DND-41 (cell line): ENCODE measurements at places on chromosomes 4 and X.

GRCh38 chr4:7771056-7771455 lies 168.6 kb downstream of the AFAP1 start:
- DNase-seq = no peak

GRCh38 chrX:96924581-96924980 lies 40.9 kb downstream of the RPA4 start:
- no peak for DNase-seq

DNA sequence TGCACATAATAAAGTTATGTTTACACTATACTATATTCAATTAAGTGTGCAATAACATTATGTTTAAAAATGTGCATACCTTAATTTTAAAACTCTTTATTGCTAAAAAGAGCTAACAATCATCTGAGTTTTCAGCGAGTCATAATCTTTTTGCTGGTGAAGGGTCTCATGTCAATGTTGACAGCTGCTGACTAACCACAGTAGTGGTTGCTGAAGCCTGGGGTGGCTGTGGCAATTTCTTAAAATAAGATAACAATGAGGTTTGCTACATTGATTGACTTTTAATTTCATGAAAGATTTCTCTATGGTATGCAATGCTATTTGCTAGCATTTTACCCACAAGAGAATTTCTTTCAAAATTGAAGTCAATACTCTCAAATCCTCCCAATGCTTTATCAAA lies 58.6 kb downstream of the C4orf46 start:
- no peak for DNase-seq

GRCh38 chr4:68184923-68185322 lies 55.3 kb upstream of the TMPRSS11F start:
- no peak for DNase-seq

DNA sequence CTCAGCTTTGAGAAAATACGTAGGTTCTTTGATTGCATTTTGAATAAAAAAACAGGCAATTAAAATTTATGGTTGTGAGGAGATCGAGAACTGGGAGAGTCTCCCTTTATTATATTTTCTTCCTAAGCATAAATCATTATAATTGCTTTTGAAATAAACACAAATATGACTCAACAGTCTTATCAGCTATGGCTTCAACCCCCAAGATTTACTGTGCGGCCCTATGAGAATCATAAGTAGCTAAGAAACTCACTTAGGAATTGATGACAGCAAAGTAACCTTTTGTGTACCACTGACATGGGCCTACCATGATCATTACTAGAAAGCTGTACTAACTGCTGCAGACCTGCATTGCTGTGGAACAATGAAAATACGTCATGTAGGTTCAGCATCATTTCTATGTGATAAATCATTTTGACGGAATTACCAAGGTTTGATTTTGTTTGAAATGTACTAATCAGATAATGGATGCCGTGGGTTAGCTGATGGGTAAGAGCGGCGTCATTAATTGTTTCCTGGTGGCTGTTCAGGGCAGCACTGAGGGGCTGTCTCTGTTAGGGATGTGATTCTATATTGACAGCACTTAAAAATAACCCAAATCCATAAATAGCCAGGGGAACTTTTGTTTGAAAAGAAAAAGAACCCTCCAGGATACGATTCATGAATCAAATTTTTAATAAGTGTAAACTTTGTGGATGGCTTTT lies 51.5 kb upstream of the GPRIN3 start:
- no peak for DNase-seq

DNA sequence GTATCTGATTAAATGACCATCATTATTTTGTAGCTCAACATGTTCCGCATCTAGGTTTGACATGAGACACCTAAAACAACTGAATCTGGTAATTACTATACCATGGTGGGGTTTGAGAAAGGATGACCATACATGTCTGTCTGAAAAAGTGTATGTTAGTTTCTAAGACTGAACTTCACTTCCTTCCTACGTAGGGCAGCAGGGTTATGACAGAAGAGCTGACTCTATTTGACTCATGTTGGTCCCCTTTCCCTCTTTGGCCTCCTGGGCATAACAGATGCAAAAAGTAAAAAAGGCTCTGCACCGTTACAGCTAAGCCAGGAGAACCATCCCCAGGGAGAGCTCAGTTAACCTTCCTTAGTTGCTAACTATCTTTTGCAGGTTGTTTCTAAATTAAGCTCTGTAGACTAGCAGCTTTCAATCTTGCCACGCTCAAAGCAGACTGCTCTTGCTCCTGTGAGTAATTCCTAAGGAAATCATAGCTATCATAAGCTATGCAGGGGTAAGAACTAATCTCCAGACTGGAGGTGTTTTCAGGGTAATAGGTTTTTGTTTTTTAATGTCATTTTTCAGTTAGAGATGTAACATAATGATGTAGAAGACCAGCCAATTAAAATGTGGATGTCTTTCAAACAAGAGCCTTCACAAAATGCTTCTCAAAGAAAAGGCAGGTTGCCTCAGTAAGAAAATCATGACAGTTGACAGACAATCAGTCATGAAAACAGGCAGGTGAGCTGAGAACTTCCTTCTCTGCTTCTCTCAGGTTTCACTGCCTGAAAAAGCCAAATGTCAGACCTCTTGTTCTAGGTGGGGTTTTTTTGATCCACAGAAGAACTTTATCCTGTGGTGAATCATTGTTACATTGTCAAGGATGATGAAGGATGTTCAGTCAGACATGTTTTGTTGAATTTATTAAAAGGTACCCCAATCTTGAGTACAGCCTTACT lies 66.9 kb upstream of the DAPP1 start:
- no peak for DNase-seq

- no peak for DNase-seq
These were observed 8.2 kb upstream of the AFF1 start for GRCh38 chr4:86926435-86927086.

- no peak for DNase-seq
These were observed 11.6 kb upstream of the MND1 start for GRCh38 chr4:153332936-153333335.

DNA sequence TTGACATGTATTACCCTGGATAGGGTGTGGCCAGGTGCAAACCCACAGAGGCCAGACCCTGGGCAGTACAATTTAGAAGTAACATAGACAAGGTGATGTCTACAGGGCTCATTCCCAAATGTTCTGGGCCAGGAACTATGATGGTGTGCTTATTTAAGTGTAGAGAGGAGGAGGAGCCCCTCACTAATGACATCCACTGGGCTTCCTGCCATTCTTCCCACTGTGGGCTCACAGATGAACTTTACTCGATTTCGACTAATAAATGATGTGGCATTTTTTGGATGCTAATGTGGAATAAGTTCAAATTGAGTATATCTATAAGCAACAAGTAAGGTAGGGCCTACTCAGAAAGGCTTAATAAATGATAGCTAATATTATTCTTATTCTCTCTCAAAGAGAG lies 280.9 kb upstream of the BOD1L1 start:
- DNase-seq = no peak

DNA sequence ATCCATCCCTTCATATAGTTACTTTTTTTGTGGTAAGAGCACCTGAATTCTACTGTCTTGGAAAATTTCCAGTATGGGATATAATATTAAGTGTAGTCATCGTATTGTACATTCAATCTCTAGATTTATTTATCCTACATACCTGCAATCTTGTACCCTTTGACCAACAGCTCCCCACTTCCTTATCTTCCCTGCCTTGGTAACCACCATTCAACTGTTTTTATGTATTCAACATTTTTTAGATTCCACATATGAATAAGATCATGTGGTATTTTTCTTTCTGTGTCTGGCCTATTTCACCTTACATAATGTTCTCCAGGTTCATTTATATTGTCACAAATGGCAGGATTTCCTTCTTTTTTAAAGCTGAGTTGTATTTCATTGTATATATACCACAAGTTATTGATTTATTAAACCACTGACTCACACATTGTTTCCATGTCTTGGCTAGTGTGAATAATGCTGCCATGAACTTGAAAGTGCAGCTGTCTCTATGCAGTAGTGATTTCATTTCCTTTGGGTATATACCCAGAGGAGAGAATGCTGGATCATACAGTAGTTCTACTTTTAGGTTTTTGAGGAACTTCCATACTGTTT lies 572.5 kb downstream of the MAGEB5 start:
- no peak for DNase-seq

GRCh38 chr4:140257461-140258305 lies 103.7 kb upstream of the MAML3 start:
- no peak for DNase-seq

DNA sequence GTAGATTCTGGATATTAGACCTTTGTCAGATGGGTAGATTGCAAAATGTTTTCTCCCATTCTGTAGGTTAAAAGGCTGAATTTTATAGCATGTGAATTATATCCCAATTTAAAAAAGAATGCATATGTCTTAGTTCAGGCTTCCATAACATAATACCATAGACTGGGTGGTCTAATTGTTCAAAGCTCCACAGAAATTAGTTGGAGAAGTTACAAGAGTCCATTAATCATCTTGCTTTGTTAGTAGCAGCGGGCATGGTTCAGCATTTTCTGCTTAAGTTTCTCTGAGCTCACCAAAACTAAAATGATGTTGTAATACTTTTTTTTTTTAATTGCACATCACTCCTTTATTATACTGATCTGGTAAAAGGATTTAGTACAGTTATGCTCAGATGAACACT lies 1.8 kb downstream of the PGAM4 start:
- no peak for DNase-seq

- DNase-seq = no peak
These were observed 155.5 kb downstream of the SLC7A11 start for GRCh38 chr4:138086611-138087041.

GRCh38 chrX:133417364-133417763 lies 2.1 kb upstream of the GPC4 start:
- no peak for DNase-seq

DNA sequence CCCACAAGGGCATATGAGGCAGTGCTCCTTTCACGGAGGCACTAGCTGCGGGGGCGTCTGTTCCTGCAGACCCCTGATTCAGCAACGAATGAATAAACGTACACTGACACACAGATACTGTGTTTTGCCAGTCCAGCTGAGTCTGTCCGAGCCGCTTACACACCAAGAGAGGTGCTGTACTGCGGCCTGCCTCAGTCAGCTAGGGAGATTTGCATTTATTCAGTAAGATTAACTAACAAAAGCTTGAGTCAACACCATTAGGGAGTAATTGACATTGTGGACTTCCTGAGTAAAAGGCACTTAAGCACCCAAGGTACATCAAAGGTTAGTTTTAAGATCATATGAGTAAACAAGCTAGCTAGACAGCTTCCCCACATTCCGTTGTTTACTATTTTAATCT lies 31.0 kb upstream of the BEX4 start:
- DNase-seq = no peak

- DNase-seq = no peak
These were observed 7.8 kb upstream of the BOD1L1 start for GRCh38 chr4:13635286-13635799.

- no peak for DNase-seq
These were observed 29.2 kb downstream of the MAP7D3 start for GRCh38 chrX:136221851-136222513.

- DNase-seq = peak; percentile 56
These were observed 45.5 kb downstream of the PPP1R2C start for GRCh38 chrX:42732506-42732905.

DNA sequence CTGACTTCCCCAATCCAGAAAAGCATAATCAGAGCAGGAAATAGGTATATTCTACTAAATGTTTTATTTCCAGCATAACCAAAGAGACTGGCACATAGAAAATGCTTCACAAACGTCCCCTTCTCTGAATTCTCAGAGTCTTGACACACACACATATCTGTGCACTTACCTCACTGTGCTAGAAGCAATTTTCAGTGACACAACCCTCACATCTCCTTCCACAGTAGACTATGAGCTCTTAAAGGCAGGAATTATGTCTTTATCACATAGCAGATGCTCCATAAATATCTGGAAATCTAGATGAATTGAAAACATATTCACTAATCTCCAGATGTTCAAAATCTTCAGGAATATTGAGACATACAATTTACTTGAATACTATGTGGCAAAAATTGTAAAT lies 5.9 kb downstream of the SOWAHB start:
- DNase-seq = no peak

DNA sequence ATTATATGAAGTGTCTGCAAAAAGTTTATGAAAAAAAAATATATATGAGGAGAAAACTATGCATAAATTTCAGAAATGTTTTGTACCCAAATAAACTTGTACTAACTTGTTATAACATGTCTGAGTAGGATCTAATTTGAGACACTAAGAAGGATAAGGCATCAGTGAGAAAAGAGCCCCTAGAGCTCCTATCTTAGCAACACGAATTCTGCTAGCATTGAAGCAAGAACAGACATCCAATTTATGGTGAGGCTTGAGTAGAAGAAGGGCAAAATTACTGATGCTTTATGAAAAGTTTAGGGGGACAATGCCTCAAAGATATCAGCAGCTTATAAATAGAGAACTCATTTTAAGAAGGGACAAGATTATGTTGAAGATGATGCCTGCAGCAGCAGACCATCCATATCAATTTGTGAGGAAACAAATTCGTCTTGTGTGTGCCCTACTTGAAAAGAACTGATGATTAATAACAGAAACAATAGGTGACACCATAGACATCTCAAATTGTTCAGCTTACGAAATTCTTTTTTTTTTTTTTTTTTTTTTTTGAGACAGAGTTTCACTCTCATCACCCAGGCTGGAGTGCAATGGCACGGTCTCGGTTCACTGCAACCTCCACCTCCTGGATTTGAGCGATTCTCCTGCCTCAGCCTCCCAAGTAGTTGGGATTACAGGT lies 35.7 kb upstream of the ADAM29 start:
- no peak for DNase-seq

- no peak for DNase-seq
These were observed at the start of gene NAA11 for GRCh38 chr4:79325864-79326328. Gene NAA11, minus strand, starts transcription at chr4:79326061. Its CDS starts 184 bp downstream, at chr4:79325877.

- DNase-seq = no peak
These were observed 67.2 kb downstream of the SLIT2 start for GRCh38 chr4:20318909-20319277.

GRCh38 chr4:184506527-184507121 lies 32.3 kb upstream of the IRF2 start:
- peak; percentile 15 for DNase-seq

- no peak for DNase-seq
These were observed 137.1 kb downstream of the MID1 start for GRCh38 chrX:10483191-10483831.

GRCh38 chr4:7962609-7963508 lies 23.2 kb upstream of the AFAP1 start:
- DNase-seq = no peak

- DNase-seq = no peak
These were observed 34.3 kb upstream of the ARMCX4 start for GRCh38 chrX:101450961-101451360.

GRCh38 chr4:88630756-88631155 lies 38.5 kb downstream of the HERC3 start:
- DNase-seq = no peak

DNA sequence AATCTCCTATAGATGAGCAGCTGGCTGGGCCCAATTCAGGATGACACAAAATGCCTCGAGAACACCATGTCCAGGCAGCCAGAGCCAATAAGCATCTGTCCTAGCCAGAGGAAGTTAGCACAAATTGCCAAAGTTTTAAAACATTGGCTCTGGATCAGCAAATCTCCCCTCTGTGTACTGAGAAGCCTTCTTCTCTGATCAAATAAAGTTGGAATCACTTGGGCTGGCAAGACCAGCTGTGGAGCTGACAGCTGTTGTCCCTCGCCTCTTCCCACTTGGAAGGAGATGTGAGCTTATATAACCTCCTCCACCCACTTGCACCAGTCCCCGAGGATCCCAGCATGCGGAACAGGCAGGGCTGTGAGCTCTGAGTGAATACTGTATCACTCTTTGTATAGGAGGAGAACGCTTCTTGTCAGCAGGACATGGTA lies 183.9 kb downstream of the OPHN1 start:
- DNase-seq = no peak
